ENCODE measurements at places on chromosomes 7 and 10. TPM values are rescaled to one million over a fixed set of nuclear protein-coding genes. Genes with fewer than 3 reads are reported as not detected.
A peak's percentile ranks its signal among the peaks of the same experiment; 100 is the strongest.

DNA sequence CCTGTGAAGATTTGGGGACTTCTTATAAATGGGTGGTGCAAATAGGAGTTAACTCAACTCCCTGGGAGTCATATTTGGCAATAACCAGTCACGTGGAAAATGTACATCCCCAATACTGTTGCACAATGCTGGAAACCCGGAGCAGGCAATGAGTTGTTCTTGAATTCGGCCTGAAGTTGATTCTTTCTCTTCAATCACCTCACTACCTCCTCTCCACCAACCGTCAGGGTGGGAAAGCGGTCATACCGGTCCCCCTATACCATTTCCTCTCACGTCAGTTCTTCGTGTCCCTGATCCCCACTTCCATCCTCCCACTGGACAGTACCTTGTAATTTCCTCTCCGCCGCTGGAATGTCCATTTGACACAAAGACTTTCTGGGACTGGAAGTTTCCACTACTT is 2.8 kb downstream of the GIMAP5 start:
- H3K27me3 ChIP-seq = no peaks in the 10 kb centered on the region
- H3K4me3 ChIP-seq = peak overlapping the region; percentile 48
- peak overlapping the region; percentile 51 for H3K27ac ChIP-seq

GRCh38 chr7:131501422-131501821 is 55.0 kb downstream of the PODXL start:
- no peak overlapping the region for H3K4me3 ChIP-seq
- DNase-seq = no peak
- H3K27ac ChIP-seq = no peak overlapping the region
- H3K27me3 ChIP-seq = no peaks in the 10 kb centered on the region
- H3K4me1 ChIP-seq = peaks cover 31% of the 10 kb centered on the region

GRCh38 chr10:90192825-90193224 is 491.4 kb downstream of the KIF20B start:
- no peak overlapping the region for H3K27ac ChIP-seq
- DNase-seq = no peak
- no peaks in the 10 kb centered on the region for H3K36me3 ChIP-seq
- no peak overlapping the region for H3K4me3 ChIP-seq

- no peaks in the 10 kb centered on the region for H3K36me3 ChIP-seq
- no peak for DNase-seq
- H3K27me3 ChIP-seq = no peaks in the 10 kb centered on the region
- H3K4me3 ChIP-seq = no peak overlapping the region
These were observed 63.9 kb upstream of the CHST15 start for GRCh38 chr10:124157271-124157681.

- DNase-seq = no peak
- H3K27me3 ChIP-seq = no peaks in the 10 kb centered on the region
- H3K36me3 ChIP-seq = no peaks in the 10 kb centered on the region
- H3K4me1 ChIP-seq = peaks cover 26% of the 10 kb centered on the region
- H3K4me3 ChIP-seq = peak overlapping the region; percentile 59
These were observed 504 bp upstream of the BMPER start for GRCh38 chr7:33904681-33905388.

- DNase-seq = no peak
- no peaks in the 10 kb centered on the region for H3K36me3 ChIP-seq
- no peak overlapping the region for H3K4me3 ChIP-seq
- H3K27ac ChIP-seq = no peak overlapping the region
- no peaks in the 10 kb centered on the region for H3K27me3 ChIP-seq
These were observed 282.6 kb downstream of the AUTS2 start for GRCh38 chr7:69880840-69881239.

DNA sequence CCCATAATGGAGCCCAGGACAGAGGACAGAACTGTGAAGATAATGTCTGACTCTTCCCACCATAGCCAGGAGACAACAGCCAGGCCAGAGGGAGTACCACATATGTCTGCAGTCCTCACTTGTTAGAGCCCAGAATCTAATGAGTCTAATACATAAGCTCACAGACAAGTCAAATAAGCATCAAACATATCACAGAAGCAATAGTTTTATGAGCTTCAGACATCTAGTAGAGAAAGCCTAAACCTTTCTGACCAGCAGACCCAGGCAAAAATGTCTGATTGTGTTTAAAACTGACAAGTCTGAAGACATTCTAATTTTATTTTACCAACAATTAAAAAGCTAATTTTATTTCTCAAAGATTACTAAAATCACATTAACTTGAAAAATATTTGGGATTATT is 75.5 kb downstream of the MAPK8 start:
- no peak overlapping the region for H3K27ac ChIP-seq
- H3K4me1 ChIP-seq = no peaks in the 10 kb centered on the region
- H3K27me3 ChIP-seq = no peaks in the 10 kb centered on the region
- H3K36me3 ChIP-seq = no peaks in the 10 kb centered on the region

- no peak overlapping the region for H3K4me3 ChIP-seq
- no peaks in the 10 kb centered on the region for H3K36me3 ChIP-seq
- H3K27ac ChIP-seq = no peak overlapping the region
- no peak for DNase-seq
These were observed 225.1 kb upstream of the CACNA2D1 start for GRCh38 chr7:82668676-82669075.

DNA sequence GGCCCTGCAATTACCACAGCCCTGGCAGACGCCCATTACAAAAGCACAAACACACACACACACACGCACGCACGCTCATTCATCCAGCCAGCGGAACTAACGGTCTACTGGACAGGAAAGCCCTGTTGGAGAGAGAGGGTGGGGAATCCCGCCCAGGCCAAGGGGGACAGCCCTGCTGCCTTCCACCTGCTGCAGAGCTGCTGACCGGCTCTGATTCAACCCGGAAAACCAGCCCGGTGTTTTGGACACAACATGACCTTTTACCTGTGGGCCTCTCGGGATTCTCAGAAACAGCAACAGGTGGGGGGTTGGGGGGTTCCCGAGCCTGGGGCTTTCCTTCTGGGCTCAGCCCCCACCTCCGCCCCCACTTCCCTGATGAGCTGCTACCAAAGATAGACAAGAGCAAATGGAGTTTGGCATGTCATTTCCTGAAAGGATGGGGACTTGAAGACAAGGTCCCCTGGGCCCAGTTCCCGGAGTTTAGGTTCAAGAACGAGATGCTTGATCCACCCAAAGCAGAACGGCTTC is 18.5 kb upstream of the SERPINE1 start:
- peak overlapping the region; percentile 22 for H3K27ac ChIP-seq
- H3K36me3 ChIP-seq = no peaks in the 10 kb centered on the region
- DNase-seq = no peak
- H3K4me1 ChIP-seq = peaks cover 29% of the 10 kb centered on the region
- no peak overlapping the region for H3K4me3 ChIP-seq

DNA sequence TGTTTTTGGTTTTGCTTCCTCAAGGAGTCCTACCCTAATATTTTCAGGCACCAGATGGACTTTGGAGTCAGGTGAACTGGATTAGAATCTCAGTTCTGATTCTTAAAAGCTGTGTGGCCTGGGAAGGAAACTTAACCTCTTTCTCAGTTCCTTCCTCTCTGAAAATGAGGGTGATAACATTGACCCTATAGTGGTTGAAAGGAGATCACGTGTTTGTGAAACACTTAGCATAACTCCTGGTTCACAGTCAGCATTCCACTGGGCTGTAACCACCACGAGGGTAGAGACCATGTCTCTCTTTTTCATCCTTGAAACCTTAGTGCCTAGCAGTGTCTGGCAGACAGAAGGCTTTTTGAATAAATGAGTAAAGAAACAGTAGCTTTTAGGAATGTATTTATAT is 16.7 kb downstream of the LSMEM1 start:
- H3K27ac ChIP-seq = no peak overlapping the region
- H3K36me3 ChIP-seq = no peaks in the 10 kb centered on the region
- H3K27me3 ChIP-seq = no peaks in the 10 kb centered on the region
- no peak overlapping the region for H3K4me3 ChIP-seq
- DNase-seq = peak; percentile 39
- no peaks in the 10 kb centered on the region for H3K4me1 ChIP-seq

GRCh38 chr7:105759670-105760550 is 116.5 kb downstream of the ATXN7L1 start:
- peaks cover 16% of the 10 kb centered on the region for H3K4me1 ChIP-seq
- H3K36me3 ChIP-seq = no peaks in the 10 kb centered on the region
- no peak overlapping the region for H3K27ac ChIP-seq
- no peaks in the 10 kb centered on the region for H3K27me3 ChIP-seq
- DNase-seq = no peak

DNA sequence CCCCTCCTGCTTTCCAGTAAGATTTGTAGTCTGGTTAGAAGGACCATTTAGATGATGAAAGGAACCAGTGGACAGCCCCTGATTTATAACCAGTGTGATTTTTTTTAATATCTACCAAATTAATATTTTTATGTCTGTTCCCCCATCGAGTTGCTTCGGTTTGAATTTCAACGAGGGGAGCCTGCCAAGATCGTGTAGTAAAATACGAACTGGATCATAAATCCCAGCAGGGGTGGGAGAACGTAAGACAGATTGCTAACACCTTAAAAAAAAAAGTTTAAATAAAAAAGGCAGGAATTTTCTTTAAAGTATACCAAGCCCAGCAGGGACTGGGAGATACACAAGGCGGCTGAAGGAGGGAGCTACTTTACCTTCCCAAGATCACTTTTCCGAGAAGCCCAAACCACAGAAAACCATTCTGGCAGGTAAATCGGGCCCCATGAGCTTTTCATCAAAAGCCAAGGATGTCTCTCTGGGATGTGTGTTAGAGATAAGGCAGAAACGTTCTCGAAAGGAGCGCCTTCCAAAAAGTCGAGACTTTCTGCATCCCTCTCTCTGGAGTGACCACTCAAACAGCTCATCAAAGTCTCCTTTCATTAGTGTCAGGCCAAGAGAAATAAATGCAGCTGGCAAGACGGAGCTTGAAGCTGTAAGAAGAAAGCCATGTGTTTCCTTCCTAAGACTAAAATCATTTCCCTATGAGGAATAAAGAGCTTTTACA is 270.5 kb upstream of the NFE2L3 start:
- no peak for DNase-seq
- no peak overlapping the region for H3K27ac ChIP-seq
- H3K36me3 ChIP-seq = no peaks in the 10 kb centered on the region

DNA sequence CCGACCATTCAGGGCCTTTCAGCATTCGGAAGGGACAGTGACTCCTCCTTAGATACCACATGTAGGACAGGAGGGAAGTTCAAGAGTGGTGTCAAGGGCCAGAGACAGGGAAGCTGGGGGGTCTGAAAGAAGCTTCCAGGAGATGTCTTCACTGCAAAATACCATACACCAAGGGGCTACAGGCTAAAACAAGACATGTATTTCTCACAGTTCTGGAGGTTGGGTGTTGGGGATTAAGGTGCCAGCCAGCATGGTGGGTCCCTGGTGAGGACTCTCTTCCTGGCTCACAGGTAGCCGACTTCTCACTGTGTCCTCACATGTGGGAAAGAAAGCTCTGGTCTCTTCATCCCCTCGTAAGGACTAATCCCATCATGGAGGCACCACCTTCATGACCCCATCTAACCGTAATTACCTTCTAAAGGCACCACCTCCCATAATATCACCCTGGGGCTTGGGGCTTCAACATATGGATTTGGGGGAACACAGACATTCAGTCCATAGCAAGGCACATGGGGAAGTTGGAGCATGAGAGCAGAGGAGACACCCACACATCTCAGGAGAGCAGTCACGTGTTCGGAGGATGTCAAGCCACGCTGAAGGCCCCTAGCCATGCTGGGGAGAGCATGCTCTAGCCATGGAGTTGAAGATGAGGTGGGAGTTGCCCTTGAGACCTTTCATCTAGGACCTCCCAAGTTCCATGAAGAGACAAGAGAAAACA is 73.9 kb upstream of the GDF10 start:
- no peak overlapping the region for H3K4me3 ChIP-seq
- H3K27ac ChIP-seq = no peak overlapping the region
- no peaks in the 10 kb centered on the region for H3K27me3 ChIP-seq
- no peaks in the 10 kb centered on the region for H3K4me1 ChIP-seq
- no peaks in the 10 kb centered on the region for H3K36me3 ChIP-seq

DNA sequence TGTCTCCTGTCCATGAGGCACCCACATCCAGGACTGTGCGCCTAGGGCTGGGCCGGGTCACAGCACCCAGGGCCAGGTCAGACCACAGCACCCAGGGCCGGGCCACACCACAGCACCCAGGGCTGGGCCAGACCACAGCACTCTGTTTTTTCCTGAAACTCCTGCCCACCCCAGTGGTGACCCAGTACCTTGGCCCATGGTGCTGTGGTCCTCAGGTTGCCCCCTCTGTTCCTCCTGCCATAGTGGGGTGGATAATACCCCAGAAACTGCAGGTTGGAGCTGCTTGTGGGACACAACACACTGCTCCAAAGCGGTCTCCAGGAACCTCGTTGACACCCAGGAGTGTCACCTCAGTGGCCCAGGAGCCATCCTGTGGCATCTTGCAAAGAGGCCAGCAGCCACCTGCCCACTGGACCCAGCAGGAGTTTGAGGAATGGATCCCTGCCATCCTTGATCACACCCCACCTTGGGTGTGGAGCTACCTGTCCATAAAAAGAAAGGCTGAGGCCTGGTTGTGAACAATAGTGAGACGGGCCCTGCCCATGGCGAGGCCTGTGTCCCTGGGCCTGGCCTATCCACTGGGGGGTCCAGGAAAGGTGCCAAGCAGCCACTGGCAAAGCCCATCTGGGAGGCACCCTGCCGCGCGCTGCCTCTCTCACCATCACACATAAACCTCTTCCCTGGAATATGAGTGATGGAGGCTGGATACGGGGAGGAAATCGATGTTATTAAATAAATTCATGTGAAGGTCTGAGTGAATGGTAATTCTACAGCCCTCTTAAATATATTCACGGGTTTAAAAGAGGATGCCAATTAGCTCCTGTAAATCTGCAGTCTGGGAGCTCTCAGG is 89.0 kb downstream of the NKX6-2 start:
- H3K27ac ChIP-seq = no peak overlapping the region
- DNase-seq = no peak
- H3K4me1 ChIP-seq = peaks cover 31% of the 10 kb centered on the region
- no peaks in the 10 kb centered on the region for H3K27me3 ChIP-seq
- no peak overlapping the region for H3K4me3 ChIP-seq

DNA sequence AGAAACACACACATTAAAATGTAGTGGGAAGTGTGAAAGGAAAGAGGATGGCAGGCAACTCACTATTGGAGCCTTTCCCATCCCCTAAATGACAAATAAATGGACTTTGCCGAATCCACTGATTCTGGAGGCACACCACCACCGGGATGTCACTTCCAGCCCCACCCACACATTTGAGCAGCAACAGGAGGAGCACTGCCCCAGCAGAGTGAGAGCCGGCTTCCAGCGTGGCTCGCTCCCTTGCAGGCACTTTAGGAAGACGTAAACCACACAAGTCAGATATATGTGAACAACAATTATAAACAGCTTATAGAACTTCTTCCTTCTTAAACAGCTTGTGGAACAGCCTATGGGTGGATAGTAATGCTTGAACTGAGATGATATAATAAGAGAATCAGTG is 191.0 kb downstream of the DGKI start:
- DNase-seq = no peak
- H3K27ac ChIP-seq = no peak overlapping the region
- no peaks in the 10 kb centered on the region for H3K36me3 ChIP-seq
- H3K4me1 ChIP-seq = peaks cover 8% of the 10 kb centered on the region
- no peaks in the 10 kb centered on the region for H3K27me3 ChIP-seq

OR13A1 gene
- not detected for total RNA-seq

SPACDR gene
- total RNA-seq = not detected

VSTM2A gene
- not detected for total RNA-seq

GNG11 gene
- 19.9 TPM for total RNA-seq

CCDC172 gene
- total RNA-seq = not detected

NYAP1 gene
- 1.7 TPM for total RNA-seq

BCL7B gene
- total RNA-seq = 107 TPM

SLC26A5 gene
- not detected for total RNA-seq

MARVELD1 gene
- 104 TPM for total RNA-seq

AOAH gene
- 2.3 TPM for total RNA-seq
